ENCODE measurements at places on chromosomes 7 and 10.

- DNase-seq = no peak
Measured at GRCh38 chr10:52740913-52741675, 31.5 kb downstream of the MBL2 start.

DNA sequence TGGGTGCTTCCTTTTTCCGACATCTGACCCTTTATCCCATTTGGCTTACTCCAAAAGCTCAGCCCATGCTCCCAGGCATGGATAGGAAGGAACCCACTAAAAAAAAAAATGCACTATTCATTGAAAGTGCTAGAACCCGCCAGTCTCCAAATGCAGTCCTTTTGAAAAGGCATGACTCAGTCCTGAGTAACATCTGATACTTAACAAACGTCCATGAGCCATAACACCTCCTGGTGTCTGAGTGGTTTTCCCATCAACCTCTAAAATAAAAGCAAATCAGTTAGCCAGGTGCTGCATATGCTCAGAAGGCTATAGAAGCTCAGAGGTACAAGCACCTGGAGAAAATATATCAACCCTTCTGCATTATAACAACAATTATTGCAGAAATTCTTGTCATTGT, 45.0 kb upstream of the CACUL1 start:
- no peak for DNase-seq

- DNase-seq = no peak
Measured at GRCh38 chr10:37784678-37785077, 72.7 kb downstream of the ZNF248 start.

DNA sequence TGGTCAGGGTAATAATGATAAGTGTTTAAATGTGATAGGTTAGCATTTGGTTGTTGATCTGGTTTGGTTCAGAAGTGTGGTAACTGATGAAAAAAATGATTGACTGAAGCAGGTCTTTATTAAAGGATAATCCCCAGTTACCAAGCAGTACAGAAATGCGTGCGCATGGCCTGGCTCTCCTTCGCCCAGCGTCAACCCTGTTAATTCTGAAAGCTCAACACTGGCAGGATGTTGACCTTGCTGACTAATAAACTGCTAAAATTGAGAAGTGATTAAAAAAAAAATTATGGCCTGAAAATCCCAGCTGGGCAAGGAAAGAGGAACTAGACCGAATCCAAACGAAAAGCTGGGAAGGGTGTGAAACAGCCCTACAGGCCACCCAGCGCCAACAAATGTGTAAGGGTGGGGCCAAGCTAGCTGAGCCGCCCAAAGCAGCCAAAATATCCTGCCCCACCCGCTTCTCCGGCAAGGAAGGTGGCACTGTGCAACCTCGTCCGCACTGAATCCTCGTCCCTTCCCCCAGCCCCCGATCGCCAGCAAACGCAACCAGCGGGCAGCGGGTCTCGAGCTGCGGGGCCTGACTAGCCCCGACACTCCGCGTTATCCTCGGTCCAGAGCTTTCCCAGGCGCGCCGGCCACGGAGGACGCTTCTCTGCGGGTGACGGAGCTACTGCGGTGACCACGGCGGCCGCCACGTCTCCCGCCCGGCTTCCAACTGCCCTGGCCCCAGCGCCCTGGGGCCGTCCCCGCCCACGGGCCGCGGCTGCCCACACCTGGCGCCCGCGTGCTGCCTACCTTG, 561 bp downstream of the SHTN1 start:
- DNase-seq = no peak

- DNase-seq = no peak
Measured at GRCh38 chr10:119176166-119176565, 2.4 kb downstream of the PRDX3 start.

Measured in stimulated activated CD4-positive, alpha-beta T cell treated with anti-CD3 and anti-CD28 coated beads, Interleukin-12 subunit alpha, Interleukin-12 subunit beta, amount 100 ng/mL, for 24 hours (primary cell).